ENCODE measurements at places on chromosomes 7 and 10. TPM values are rescaled to one million over a fixed set of nuclear protein-coding genes. Genes with fewer than 3 reads are reported as not detected.

Gene PTPRN2
- total RNA-seq = under 0.01 TPM

Gene CYP3A5
- under 0.01 TPM for total RNA-seq

Gene SUGCT
- 2.4 TPM for total RNA-seq

Gene TCAF2
- 10.7 TPM for total RNA-seq

Gene ITPRID1
- total RNA-seq = under 0.01 TPM

Gene GRM3
- not detected for total RNA-seq

Gene REEP3
- total RNA-seq = 19.2 TPM

Gene MLXIPL
- not detected for total RNA-seq

Gene ATP6V0A4
- total RNA-seq = 4.1 TPM

Gene C10orf105
- total RNA-seq = not detected

Gene DCLRE1C
- 8.7 TPM for total RNA-seq

Gene ZP3
- total RNA-seq = 4.7 TPM

Gene SPDYE2B
- total RNA-seq = not detected

Gene STRIP2
- total RNA-seq = 1.6 TPM

Gene ADARB2
- not detected for total RNA-seq

Gene PTER
- 9.4 TPM for total RNA-seq

Gene BAIAP2L1
- 40.8 TPM for total RNA-seq

Gene GDF2
- total RNA-seq = not detected

Gene CRYGN
- not detected for total RNA-seq

Gene CREB3L2
- total RNA-seq = 46.7 TPM

Gene TMEM178B
- under 0.01 TPM for total RNA-seq

Gene ERVW-1
- not detected for total RNA-seq

Gene TMEM106B
- total RNA-seq = 21.6 TPM

Gene ARMS2
- not detected for total RNA-seq

Gene COL17A1
- 1,169 TPM for total RNA-seq

Gene HECW1
- total RNA-seq = under 0.01 TPM

Gene TRPV5
- total RNA-seq = under 0.01 TPM

Gene SUN3
- not detected for total RNA-seq

Gene AKR1D1
- not detected for total RNA-seq

Gene GARIN1A
- total RNA-seq = 1.2 TPM

Gene ST8SIA6
- not detected for total RNA-seq

Gene GNAT3
- total RNA-seq = 0.22 TPM

Gene GPR37
- 2.0 TPM for total RNA-seq

Gene PTN
- total RNA-seq = 0.33 TPM

Gene PAOX
- total RNA-seq = 6.7 TPM

Gene TMEM26
- total RNA-seq = under 0.01 TPM

Gene TACR2
- not detected for total RNA-seq

Gene SLC16A12
- total RNA-seq = 1.5 TPM

Gene OPN1SW
- not detected for total RNA-seq

Gene VAX1
- not detected for total RNA-seq

Gene MSMB
- total RNA-seq = not detected
